Esophagus squamous epithelium (tissue), 5 donors: ENCODE measurements at places on chromosomes 13 and 19.

- DNase-seq = no peak
Observed at GRCh38 chr13:44303681-44304432, 69.8 kb upstream of the SERP2 start.

DNA sequence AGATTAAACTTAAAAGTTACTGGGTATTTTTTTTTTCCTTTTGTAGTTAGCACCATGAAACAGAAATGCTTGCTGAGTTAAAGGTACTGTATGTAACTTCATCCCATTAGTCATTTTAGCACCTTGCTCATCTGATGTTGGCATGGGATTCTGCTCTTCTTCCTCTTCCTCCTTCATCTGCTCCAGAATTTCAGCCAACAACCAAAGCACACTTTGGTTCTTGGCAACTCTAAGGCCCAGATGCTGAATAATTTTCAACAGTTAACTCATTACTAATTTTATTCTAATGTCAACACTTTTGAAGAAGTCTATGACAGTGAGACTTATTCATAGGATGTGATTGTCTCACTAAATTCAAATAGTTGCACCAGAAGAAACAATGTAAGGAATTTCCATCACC is 359.2 kb downstream of the KCTD12 start:
- DNase-seq = no peak

DNA sequence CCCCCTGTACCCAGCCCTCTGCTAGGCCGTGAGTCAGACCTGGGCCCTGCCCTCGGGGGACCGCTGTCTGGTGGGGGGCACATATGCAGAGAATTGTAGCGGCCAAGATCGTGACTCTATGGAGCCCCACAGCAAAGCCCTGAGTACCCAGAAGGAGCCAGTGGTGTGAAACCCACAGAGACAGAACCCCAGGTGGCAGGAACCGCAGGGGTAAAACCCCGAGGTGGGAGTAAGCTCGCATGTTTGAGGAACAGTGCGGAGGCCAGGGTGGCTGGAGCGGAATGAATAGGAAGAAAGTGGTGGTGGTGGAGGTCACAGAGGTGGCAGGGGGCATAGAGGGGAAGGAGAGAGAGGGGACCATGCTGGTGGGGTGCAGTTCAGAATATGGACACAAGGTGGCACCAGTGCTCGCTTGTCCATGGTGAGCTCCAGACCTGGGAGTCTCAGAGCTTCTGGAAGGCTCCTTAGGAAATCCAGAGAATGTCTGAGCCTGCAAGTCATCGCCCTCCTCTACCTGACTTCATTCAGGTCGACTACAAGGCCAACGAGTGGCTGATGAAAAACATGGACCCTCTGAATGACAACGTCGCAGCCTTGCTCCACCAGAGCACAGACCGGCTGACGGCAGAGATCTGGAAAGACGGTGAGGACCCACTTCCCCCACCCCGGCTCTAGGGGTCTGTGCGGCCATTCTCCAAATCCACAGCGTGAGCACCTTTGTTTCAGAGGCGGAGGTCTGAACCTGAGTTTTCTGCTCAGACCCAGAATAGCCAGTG is 48.9 kb downstream of the MYH14 start:
- no peak for DNase-seq

DNA sequence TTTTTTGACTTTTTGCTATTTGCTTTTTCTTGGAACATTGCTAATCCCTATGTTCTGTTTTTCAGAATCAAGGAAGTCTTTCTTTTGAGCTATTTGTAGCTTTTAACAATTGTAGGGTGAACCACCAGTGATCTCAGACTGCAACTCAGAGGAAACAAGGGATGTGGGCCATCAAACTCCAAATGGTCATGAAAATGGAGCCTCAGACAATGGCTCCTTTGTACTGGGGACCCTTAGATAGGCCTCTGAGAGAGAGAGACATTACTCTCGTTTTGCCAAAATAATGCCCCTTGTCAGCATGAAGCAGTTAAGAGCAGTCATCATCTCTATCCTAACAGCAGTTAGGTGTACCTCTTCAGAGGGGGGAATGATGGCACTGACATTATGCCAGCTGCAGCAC is 56.4 kb upstream of the GJB6 start:
- DNase-seq = no peak

DNA sequence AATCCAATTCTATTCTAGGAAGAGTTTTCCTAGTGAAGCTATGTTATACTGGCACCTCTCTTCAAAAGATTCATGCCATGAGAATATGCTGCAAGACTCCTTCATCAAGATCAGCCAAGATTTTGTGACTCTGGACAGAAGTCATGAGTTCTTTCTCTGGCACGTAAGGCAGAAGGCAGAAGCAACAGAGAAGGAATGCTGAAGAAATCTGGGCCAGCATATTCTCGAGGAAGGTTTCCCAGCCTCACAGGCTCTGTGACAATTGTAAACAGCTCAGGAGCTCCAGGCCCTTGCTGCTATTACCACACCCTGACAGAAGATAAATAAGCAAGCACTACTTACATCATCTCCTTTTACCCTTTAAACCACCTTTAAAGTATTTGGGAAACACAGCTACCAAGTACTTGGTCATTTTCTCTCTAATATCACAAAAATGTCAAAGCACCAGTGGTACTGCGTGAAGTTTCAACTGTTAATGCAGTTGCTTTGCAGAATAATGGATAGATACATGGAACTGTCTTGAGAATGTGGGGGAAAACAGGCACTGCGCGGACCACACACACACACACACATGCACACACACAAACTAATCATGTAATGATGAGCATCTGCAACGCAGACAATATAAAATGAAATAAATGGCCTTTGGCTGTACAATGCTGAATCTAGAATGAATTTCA is 55.4 kb downstream of the INTS6 start:
- no peak for DNase-seq

- no peak for DNase-seq
Observed at GRCh38 chr13:84994582-84994981, 804.6 kb downstream of the SLITRK6 start.

GRCh38 chr13:29907670-29908069 is 57.3 kb upstream of the UBL3 start:
- no peak for DNase-seq

DNA sequence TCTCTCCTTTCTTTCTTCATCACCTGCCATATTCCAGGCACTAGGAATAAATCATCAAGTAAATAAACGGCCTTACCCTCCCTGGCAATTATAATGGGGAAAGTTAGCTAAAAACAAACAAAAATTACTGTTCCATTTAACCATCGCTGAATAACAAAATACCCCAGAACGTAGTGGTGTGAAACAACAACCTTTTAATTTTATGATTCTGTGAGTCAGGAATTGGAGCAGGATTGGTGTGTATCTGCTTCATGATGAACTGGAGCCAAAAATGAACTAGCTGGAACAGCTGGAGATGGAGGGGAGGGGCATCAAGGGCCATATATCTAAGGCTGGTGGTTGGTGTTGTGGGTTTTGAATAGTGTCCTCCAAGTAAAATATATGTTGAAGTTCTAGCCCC is 3.7 kb upstream of the CADM4 start:
- DNase-seq = no peak

GRCh38 chr13:28754698-28755545 is 36.2 kb upstream of the SLC46A3 start:
- DNase-seq = no peak

DNA sequence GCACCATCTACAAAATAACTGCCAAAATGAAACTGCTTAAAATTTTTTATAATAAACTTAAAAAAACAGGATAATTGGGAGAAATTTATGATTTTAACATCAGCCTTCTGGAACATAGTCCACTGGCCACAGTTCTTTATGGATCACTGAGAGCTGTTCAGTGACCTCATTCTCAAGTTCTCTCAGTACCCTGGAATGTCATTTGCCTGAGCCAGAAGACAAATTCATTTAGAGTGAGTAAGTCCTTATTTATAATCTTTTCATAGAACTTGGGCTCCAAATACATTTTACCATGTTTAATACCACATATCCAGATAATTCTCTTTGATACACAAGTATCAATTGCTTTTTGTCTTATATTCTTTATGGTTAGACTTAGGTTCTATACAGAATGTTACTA is 87.6 kb downstream of the CAB39L start:
- no peak for DNase-seq

- DNase-seq = no peak
Observed at GRCh38 chr13:108561149-108561548, 68.3 kb upstream of the MYO16 start.

DNA sequence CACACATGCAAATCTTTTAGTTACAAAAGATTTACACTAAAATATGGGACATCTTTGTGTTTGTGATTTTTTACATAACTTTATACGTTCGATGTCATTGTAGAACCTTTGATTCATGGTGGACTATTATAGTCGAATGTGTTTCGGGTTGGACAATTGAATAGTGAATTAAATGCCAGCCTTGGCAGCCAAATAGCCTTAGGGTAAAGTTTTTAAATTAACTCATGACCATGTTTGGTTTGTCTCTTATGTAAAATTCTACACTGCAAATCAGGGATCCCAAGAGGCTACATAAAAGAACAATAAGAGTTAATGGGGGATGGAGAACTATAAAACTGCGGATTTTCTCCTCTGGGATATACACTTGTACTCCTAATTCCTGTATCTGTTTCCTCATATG is 1735.6 kb upstream of the SPRY2 start:
- no peak for DNase-seq

DNA sequence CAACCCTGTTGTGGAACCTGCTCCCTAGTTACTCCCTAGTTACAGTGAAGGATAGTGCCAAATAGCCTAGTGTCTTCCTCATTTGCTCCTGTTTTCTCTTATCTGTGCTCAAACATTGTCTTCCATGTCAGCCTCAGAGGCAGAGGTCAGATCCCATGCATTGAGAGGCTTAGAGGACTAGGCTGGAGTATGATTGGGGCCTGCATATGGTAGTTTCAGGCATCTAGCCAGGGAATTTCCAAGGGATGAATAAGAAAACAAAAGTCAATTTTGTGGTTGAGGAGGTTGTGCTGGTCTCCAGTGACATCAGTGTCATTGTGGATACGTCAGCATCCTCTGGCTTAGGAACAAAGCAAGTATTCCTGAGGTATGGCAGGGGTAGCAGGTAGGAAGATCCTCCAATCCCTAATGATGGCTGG is 9.4 kb downstream of the ZNF546 start:
- DNase-seq = no peak

GRCh38 chr19:49395581-49396407 is 7.7 kb downstream of the KASH5 start:
- DNase-seq = no peak

- DNase-seq = no peak
Observed at GRCh38 chr13:82912564-82912963, 969.7 kb downstream of the SLITRK1 start.

GRCh38 chr13:112969692-112970338 is 801 bp downstream of the MCF2L start:
- no peak for DNase-seq

DNA sequence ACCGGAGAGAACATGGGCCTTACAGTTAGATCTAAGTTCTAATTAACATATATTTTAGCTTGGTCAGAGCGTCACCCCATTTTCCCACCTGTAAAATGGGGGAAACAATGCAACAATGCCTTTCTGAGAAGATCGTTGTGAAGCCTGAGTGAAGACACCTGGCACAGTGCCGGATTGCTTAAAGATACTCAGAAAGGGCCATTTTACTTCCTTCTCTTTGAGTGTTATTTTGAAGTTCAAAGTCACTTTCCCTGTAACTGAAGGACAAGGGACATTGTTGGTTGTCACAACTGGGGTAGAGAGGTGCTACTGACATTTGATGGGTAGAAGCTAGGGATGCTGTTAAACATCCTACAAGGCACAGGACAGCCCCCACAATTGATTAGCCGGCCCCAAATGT is 28.1 kb downstream of the HSPH1 start:
- DNase-seq = no peak

DNA sequence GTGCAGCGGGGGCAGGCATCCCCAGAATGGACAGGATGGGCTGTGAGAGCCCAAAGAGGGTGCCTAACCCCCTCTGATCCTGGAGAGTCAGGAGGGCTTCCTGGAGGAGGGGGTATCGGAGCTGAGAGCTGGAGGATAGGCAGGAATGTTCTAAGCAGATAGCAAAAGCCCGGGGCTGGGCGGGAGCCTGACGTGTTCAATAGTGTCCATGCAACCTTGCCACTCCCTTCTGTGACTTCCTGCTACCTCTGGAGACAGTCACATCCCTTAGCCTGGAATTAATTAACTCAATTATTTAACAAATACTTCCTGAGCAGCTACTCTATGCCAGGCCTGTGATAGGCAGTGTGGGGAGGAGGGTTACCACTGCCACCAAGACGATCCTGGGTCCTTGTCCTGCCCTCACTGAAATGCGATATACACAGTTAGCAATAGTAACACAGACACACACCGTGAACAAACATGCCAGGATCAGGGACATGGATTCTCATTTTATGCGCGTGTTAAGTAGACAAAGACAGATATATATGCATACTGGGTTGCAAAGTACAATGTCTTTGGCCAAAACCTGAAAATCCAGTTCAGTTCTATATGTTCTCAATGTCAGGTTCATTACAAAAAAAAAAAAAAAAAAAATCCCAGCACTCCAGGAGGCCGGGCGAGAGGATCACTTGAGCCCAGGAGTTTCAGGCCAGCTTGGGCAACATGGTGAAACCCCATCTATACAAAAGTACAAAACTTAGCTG is 10.7 kb downstream of the AP2S1 start:
- no peak for DNase-seq

DNA sequence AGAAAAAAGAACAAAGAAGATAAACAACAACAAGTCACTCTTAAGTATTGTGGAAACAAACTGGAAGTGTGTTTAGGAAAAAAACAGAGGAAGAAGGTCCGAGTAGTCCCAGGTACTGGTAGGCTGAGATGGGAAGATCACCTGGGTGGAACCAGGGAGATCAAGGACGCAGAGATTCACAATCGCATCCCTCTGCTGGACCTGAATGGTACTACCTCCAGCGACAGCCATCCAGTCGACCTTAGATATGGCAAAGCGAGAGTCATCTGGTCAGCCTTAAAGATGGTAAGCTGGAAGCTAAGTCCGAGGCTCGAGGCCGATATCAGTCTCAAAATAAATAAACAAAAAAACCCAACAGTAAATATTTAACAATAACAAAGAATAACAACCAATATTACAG is 44.9 kb upstream of the ZNF91 start:
- no peak for DNase-seq

DNA sequence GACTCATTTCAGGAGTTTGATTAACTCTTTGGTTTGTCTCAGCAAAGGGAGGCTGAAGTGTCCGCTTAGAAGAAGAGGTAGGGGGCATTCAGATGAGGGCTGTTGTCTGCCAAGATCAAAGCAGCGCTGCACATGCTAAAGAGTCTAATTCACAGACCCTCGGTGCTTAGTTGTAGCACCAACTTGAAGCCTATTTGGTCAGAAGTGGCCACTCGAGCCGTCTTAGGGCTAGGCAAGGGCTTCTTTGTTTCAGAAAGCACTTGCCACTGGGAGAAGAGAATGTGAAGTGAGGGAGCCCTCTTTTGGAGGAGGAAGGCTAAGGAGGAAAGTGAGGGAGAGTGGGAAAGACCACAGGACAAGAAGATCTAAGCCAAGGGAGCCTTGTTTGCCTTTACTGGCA is 313.4 kb upstream of the TMTC4 start:
- DNase-seq = no peak
